Tibial nerve (tissue), 4 donors: ENCODE measurements at places on chromosomes 4 and X.

GRCh38 chr4:158644760-158645159 lies 26.9 kb downstream of the C4orf46 start:
- no peak overlapping the region for H3K27ac ChIP-seq
- DNase-seq, result no peak
- H3K36me3 ChIP-seq, result no peaks in the 10 kb centered on the region
- no peaks in the 10 kb centered on the region for H3K4me1 ChIP-seq

GRCh38 chr4:80576796-80577195 lies 241.3 kb downstream of the CFAP299 start:
- no peaks in the 10 kb centered on the region for H3K4me1 ChIP-seq
- H3K27ac ChIP-seq, result no peak overlapping the region
- no peak for DNase-seq
- no peak overlapping the region for H3K4me3 ChIP-seq
- H3K36me3 ChIP-seq, result no peaks in the 10 kb centered on the region

GRCh38 chr4:100962698-100963097 lies 384.6 kb downstream of the PPP3CA start:
- no peaks in the 10 kb centered on the region for H3K27me3 ChIP-seq
- H3K36me3 ChIP-seq, result no peaks in the 10 kb centered on the region
- no peak overlapping the region for H3K4me3 ChIP-seq
- no peak for DNase-seq

- no peaks in the 10 kb centered on the region for H3K4me1 ChIP-seq
- H3K27me3 ChIP-seq, result no peaks in the 10 kb centered on the region
- H3K27ac ChIP-seq, result no peak overlapping the region
- no peak for DNase-seq
These were observed 218.7 kb downstream of the MAPK10 start for GRCh38 chr4:86141161-86141560.

DNA sequence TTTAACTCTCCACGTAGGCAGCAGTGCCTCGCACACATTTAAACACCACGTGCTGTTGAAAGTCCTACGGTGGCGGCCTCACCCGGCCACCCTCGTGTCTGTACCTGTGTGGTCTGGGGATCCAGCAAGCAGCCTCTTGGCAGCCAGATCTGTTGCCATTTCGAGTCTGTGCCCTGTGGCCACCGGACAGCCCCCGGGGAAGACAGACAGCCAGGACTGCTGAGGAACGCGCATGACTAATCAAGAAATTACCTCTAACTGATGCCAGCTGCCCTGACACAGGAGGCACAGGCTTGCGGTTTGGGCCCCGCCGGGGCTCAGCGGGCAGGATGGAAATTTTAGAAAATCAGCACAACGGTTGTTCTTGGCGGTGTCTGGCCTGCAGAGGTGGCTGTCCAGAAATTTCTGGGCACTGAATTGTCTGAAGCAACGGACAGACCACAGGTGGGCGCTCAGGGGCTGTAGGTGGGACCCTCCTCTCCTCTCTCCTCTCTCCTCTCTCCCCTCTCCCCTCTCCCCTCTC lies 15.6 kb upstream of the ASMTL start:
- H3K4me1 ChIP-seq, result no peaks in the 10 kb centered on the region
- H3K27me3 ChIP-seq, result peaks cover 43% of the 10 kb centered on the region
- DNase-seq, result no peak
- no peak overlapping the region for H3K27ac ChIP-seq

DNA sequence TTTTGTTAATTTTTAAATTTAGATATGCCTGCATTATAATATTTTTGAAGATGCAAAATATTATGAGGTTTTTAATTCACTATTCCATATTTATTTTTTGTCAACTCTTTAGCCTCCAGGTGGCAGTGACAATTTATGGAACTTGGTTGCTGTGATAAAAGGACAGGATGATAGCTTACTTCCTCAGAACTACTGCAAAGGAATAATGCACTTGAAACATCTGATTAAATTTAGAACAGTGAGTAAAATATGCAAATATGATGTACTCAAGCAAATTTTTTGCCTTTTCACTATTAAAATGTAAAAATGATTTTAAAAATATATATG lies 45.1 kb downstream of the SPATA4 start:
- H3K27me3 ChIP-seq, result no peaks in the 10 kb centered on the region
- no peaks in the 10 kb centered on the region for H3K36me3 ChIP-seq
- H3K27ac ChIP-seq, result no peak overlapping the region
- no peaks in the 10 kb centered on the region for H3K4me1 ChIP-seq
- DNase-seq, result no peak

- DNase-seq, result no peak
- no peak overlapping the region for H3K4me3 ChIP-seq
- H3K36me3 ChIP-seq, result no peaks in the 10 kb centered on the region
- no peak overlapping the region for H3K27ac ChIP-seq
These were observed 99.0 kb downstream of the HMX1 start for GRCh38 chr4:8772499-8773123.

- H3K36me3 ChIP-seq, result no peaks in the 10 kb centered on the region
- no peak for DNase-seq
- no peaks in the 10 kb centered on the region for H3K27me3 ChIP-seq
These were observed 34.9 kb downstream of the GYG2 start for GRCh38 chrX:2863646-2864045.
